NCI-H526 (cell line): ENCODE measurements at places on chromosomes 12 and 14.
A peak's percentile ranks its signal among the peaks of the same experiment; 100 is the strongest.

GRCh38 chr14:101103321-101103901, 199.9 kb upstream of the RTL1 start:
- DNase-seq: no peak

DNA sequence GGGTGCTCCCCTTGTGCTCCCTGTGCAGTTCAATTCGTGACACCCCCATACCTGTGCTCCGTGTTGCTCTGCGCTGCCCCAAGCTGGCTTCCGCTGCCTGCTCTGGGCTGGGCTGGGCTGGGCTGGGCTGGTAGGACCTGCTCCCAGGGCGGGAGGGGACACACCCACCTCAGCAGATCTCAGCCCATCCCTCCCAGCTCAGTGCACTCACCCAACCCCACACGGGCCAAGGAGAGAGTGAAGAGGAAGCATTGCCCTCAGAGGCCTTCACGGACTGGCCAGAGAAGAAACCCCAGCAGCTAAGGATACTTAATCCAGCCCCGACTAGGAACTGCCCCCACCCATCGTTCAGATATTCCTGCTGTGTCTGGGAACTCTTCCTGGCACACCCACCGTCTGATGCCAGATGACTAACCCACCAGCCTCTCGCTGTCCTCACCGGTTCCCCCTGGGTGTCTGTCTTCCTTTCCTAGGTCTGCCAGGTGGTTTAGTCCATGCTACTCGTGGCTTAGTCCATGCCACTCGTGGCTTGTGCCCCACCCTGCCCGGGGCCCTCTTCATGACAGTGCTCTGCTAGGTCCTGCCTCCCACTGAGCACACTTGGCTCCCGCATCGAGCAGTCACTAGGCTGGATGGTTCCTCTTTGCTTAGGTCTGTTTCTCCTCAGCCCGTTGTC, at the start of gene LPAR5:
Gene LPAR5, minus strand, starts transcription at position 104 of the 676 bp plus-strand sequence. CDS start 14,711 bp downstream, outside the sequence.
- DNase-seq: peak; percentile 45

- DNase-seq: peak; percentile 79
Measured at GRCh38 chr12:123269395-123269892, 2.2 kb downstream of the CDK2AP1 start.

DNA sequence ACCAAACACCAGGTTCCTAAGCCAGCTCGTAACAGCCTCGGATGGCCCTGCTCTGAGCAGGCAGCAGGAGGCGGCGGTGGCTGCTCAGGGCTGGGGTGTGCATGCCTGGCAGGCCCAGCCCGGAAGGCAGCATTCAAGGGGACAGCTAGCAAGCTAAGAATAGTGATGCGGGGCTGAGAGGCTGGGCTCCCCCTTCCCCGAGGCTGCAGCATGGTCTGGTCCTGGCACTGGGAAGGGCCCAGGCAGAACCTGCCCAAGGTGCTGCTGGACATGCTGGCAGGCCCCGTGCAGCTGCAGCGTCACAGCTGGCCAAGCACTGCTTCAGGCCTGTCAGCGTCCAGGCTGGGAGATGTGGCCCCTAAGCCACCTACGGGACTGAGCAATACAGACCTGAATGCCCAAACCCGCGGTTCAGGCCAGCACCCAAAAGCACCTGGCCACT, 26.4 kb upstream of the NUDT14 start:
- no peak for DNase-seq

DNA sequence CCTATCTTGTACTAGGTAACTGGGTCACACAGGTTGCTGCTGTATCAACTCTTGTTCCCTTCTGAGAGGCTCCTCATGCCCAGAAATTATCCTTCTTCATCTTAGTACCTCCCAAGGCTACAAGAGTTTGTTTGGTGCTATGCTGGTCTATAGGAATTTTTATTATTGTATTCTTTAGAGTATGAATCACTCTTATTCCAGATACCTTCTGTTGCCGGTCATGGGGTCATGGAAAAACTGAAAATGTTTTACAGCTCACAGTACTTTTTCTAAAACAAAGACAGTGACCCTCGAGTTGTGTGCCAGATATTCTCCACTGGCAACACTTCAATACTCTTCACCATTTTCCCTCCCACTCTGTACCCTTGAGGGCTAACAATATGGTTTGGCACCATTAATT, 1598.0 kb upstream of the TMEM132C start:
- DNase-seq: no peak
